ENCODE measurements at places on chromosomes 4 and X. TPM values are rescaled to one million over a fixed set of nuclear protein-coding genes. Genes with fewer than 3 reads are reported as not detected.

Gene ZNF280C
- 3.0 TPM for total RNA-seq

Gene ARX
- not detected for total RNA-seq

Gene SPIN2B
- total RNA-seq = 8.3 TPM

Gene ARHGAP6
- 1.3 TPM for total RNA-seq

Gene ABCG2
- 1.1 TPM for total RNA-seq

Gene ZFYVE28
- total RNA-seq = 2.7 TPM

Gene HNRNPDL
- 77.0 TPM for total RNA-seq

Gene C4orf50
- total RNA-seq = under 0.01 TPM

Gene PCYT1B
- 14.3 TPM for total RNA-seq

Gene STPG2
- 0.54 TPM for total RNA-seq

Gene SMARCA1
- 2.7 TPM for total RNA-seq

Gene HSD17B13
- total RNA-seq = 0.27 TPM

Gene ARR3
- total RNA-seq = not detected

Gene SASH3
- total RNA-seq = 96.9 TPM

Gene FREM3
- total RNA-seq = 0.27 TPM

Gene HERC6
- 21.0 TPM for total RNA-seq

Gene MAGEA9B
- total RNA-seq = not detected

Gene USP17L19
- total RNA-seq = not detected

Gene PLA2G12A
- 9.2 TPM for total RNA-seq

Gene FOXR2
- total RNA-seq = not detected

Gene CNKSR2
- 4.0 TPM for total RNA-seq

Gene HSFX3
- not detected for total RNA-seq

Gene IRS4
- total RNA-seq = not detected

Gene ANXA10
- not detected for total RNA-seq

Gene TMEM156
- total RNA-seq = 1.1 TPM

Gene SERPINA7
- not detected for total RNA-seq

Gene DAPP1
- total RNA-seq = 15.9 TPM

Gene SCARB2
- 32.9 TPM for total RNA-seq

Gene PF4V1
- 1.1 TPM for total RNA-seq

Gene TEC
- 14.8 TPM for total RNA-seq

Gene NUP54
- 36.4 TPM for total RNA-seq

Gene JADE3
- 5.7 TPM for total RNA-seq

Gene NLGN3
- total RNA-seq = 1.3 TPM

Gene AVPR2
- under 0.01 TPM for total RNA-seq

Gene CNGA2
- total RNA-seq = not detected

Gene RBM46
- total RNA-seq = under 0.01 TPM

Gene GAGE2A
- total RNA-seq = not detected

Gene RBBP7
- total RNA-seq = 84.8 TPM

Gene UNC5C
- total RNA-seq = under 0.01 TPM

All from hematopoietic multipotent progenitor cell (in vitro differentiated cells).